Prostate gland (tissue), 2 donors: ENCODE measurements at places on chromosomes 1 and 21. TPM values are rescaled to one million over a fixed set of nuclear protein-coding genes. Genes with fewer than 3 reads are reported as not detected.

GRCh38 chr1:29664711-29665110 lies 428.4 kb downstream of the PTPRU start:
- H3K27me3 ChIP-seq = peaks cover under 1% of the 10 kb centered on the region
- H3K36me3 ChIP-seq = no peaks in the 10 kb centered on the region
- no peak overlapping the region for H3K27ac ChIP-seq
- H3K4me1 ChIP-seq = no peaks in the 10 kb centered on the region

GRCh38 chr1:118974661-118975060 lies 13.5 kb downstream of the TBX15 start:
- H3K4me3 ChIP-seq = no peak overlapping the region
- H3K27me3 ChIP-seq = peaks cover 12% of the 10 kb centered on the region
- no peaks in the 10 kb centered on the region for H3K4me1 ChIP-seq
- DNase-seq = no peak

DNA sequence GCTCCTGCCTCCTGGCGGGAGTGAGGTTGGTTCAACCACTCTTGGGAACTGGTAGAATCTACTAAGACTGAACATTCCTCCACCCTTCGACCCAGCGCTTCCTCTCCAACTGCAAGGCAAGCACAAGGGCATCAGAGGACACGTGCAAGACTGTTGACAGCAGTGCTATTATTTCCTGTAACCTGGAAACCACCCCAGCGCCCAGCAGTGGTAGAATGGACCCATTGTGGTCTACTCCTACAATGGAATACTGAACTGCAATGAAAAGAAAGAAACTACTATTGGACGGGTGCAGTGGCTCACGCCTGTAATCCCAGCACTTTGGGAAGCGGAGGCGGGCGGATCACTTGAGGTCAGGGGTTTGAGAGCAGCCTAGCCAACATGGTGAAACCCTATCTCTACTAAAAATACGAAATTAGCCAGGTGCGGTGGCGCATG lies 33.0 kb upstream of the TARDBP start:
- no peaks in the 10 kb centered on the region for H3K36me3 ChIP-seq
- H3K27ac ChIP-seq = no peak overlapping the region
- H3K27me3 ChIP-seq = no peaks in the 10 kb centered on the region
- peaks cover 3% of the 10 kb centered on the region for H3K4me1 ChIP-seq
- no peak for DNase-seq

GBP7 gene
- total RNA-seq = not detected

AMY1A gene
- total RNA-seq = 1.9 TPM

WLS gene
- 74.5 TPM for total RNA-seq

- no peak overlapping the region for H3K27ac ChIP-seq
- no peaks in the 10 kb centered on the region for H3K36me3 ChIP-seq
- DNase-seq = no peak
Measured at GRCh38 chr1:118907466-118907865, 80.7 kb downstream of the TBX15 start.

GRCh38 chr1:40405812-40406211 lies 32.3 kb downstream of the SMAP2 start:
- no peak overlapping the region for H3K4me3 ChIP-seq
- no peaks in the 10 kb centered on the region for H3K36me3 ChIP-seq
- H3K27ac ChIP-seq = no peak overlapping the region
- DNase-seq = no peak
- no peaks in the 10 kb centered on the region for H3K4me1 ChIP-seq
- H3K27me3 ChIP-seq = no peaks in the 10 kb centered on the region

DNA sequence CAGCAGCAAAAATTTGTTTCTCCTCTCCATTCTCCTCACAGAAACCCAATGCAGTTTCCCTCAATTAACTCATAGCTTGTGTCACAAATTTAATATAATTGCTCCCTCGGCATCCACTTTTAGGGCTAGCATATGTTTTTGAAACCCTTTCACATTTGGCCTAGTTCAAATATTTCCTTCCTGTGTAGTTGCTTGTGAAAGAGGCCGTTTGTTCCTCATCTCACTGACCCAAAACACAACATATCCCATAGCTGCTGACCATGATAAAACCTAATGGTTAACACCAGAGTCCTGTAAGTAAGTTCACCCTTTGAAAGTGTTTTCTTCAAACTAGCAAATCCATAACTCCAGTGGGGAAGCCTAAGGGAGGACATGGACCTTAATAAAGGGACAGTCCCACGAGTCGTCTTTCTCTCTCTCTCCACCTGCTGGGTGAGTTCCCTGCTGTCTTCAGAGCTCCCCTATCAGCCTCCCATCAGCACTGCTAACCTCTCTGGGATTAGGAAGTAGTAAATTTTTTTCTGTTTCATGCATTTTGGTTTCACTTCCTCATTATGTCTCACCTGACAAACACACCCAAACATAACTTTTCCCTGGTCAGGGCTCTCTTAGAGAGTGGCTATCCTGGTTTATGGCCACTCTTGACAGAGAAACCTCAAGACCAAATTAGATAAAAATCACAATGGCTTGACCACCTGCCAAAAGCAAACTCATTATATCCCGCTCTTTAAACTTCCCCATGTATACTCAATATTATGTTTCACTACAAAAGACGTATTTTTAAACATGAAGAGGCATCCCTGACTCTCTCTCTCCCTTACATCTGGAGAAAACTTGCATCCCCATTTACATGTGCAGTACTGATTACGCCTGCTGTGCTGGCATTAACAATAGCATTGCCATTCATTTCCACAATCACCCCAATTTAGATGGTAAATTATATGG lies 177.7 kb upstream of the HP1BP3 start:
- DNase-seq = peak; percentile 6
- H3K4me3 ChIP-seq = no peak overlapping the region
- no peaks in the 10 kb centered on the region for H3K27me3 ChIP-seq
- no peaks in the 10 kb centered on the region for H3K4me1 ChIP-seq
- no peaks in the 10 kb centered on the region for H3K36me3 ChIP-seq

- no peak overlapping the region for H3K27ac ChIP-seq
- no peaks in the 10 kb centered on the region for H3K27me3 ChIP-seq
- no peak overlapping the region for H3K4me3 ChIP-seq
Measured at GRCh38 chr1:217674028-217674729, 43.0 kb downstream of the SPATA17 start.

DNA sequence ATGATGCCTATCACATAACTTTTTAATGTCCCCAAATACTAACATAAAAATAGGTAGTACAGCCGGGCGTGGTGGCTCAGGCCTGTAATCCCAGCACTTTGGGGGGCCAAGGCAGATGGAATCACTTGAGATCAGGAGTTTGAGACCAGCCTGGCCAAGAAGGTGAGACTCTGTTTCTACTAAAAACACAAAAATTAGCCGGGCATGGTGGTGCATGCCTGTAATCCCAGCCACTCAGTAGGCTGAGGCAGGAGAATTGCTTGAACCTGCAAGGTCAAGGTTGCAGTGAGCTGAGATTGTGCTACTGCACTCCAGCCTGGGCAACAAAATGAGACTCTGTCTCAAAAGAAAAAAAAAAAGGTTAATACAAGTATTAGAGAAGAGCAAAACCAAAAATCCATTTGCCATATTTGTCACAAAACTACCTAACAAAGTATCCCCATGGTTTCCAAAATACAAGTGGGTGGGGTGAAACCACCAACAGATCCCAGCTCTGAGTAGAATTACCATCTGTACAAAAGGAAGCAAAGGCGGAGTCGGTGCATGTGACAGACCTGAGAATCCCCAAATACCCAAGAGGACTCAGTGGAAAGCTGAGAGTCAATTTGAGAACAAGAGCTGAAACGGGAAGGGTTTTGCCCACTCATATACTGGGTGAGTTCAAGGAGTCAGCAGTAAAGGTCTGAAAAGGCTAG lies 113.2 kb downstream of the TOMM20 start:
- H3K36me3 ChIP-seq = no peaks in the 10 kb centered on the region
- no peak for DNase-seq
- no peaks in the 10 kb centered on the region for H3K4me1 ChIP-seq
- no peak overlapping the region for H3K27ac ChIP-seq
- H3K4me3 ChIP-seq = no peak overlapping the region

DNA sequence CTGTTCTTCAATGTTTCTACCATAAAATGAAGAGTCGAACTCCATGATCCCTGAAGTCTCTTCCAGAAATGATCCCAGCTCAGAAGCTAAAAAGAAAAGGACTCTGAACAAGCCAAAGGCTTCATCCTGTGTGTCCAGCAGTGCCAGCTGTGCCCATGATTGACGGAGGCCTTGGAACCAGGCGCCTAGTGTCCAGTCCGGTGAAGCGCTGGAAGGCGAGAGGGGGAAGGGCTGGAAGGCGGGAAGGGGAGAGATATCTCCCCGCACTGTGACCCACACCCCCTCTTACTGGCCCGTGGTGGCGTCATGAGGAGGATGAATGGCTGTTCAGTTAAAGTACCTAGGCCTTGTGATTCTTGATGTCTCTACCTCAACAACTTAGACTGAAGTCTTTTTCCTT lies 10.4 kb upstream of the PLEKHA6 start:
- no peaks in the 10 kb centered on the region for H3K4me1 ChIP-seq
- H3K27ac ChIP-seq = no peak overlapping the region
- no peak overlapping the region for H3K4me3 ChIP-seq
- H3K27me3 ChIP-seq = no peaks in the 10 kb centered on the region
- DNase-seq = no peak

NHLH1 gene
- total RNA-seq = not detected

DNA sequence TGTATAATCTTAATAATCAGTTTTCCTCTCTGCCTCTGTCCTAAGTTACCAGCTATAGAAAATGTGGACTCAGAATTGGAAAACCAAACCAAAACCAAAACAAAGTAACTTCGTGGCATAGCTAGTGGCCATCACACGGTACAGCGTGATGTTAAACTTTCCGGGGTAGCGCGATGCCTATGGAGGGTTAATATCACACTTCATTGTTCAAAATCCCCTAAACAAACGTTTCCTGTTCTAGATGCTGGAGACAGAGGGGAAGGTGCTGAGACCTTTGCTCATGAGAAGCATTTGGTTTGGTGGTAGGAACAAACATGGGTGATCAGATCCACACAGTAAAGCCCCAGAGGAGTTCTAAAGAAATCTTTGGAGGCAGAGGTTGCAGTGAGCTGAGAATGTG lies 4.9 kb downstream of the AADACL4 start:
- H3K36me3 ChIP-seq = no peaks in the 10 kb centered on the region
- H3K27me3 ChIP-seq = no peaks in the 10 kb centered on the region
- no peak overlapping the region for H3K27ac ChIP-seq

DNA sequence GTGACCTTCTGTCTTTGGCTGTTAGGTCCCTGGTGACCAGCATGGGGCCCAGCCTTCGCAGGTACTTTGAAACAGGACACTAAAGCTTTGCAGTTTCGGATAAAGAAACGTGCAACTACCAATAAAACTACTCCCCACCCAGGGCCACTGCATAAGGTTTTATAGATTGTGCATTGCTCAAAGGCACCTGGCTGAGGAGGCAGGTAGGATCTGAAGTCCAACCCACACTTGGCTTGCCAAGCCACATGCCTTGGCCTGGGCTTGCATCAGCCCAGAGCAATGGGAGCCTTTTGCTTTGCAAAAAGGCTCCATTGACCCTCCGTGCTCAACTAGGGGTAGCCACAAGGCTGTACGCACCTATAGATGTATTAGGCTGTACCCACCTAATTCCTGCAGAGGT lies 84.4 kb upstream of the SYT6 start:
- no peak overlapping the region for H3K4me3 ChIP-seq
- H3K27ac ChIP-seq = no peak overlapping the region
- no peak for DNase-seq
- no peaks in the 10 kb centered on the region for H3K27me3 ChIP-seq
- H3K36me3 ChIP-seq = no peaks in the 10 kb centered on the region

- H3K36me3 ChIP-seq = peaks cover 5% of the 10 kb centered on the region
- peak overlapping the region; percentile 81 for H3K4me3 ChIP-seq
- peak overlapping the region; percentile 92 for H3K27ac ChIP-seq
- H3K27me3 ChIP-seq = no peaks in the 10 kb centered on the region
- DNase-seq = no peak
Measured at GRCh38 chr1:201466492-201466891, 2.5 kb downstream of the PHLDA3 start.

- no peak overlapping the region for H3K4me3 ChIP-seq
- H3K36me3 ChIP-seq = no peaks in the 10 kb centered on the region
- no peaks in the 10 kb centered on the region for H3K27me3 ChIP-seq
- peak overlapping the region; percentile 79 for H3K27ac ChIP-seq
Measured at GRCh38 chr1:109274533-109275476, 8.1 kb downstream of the PSRC1 start.

DNA sequence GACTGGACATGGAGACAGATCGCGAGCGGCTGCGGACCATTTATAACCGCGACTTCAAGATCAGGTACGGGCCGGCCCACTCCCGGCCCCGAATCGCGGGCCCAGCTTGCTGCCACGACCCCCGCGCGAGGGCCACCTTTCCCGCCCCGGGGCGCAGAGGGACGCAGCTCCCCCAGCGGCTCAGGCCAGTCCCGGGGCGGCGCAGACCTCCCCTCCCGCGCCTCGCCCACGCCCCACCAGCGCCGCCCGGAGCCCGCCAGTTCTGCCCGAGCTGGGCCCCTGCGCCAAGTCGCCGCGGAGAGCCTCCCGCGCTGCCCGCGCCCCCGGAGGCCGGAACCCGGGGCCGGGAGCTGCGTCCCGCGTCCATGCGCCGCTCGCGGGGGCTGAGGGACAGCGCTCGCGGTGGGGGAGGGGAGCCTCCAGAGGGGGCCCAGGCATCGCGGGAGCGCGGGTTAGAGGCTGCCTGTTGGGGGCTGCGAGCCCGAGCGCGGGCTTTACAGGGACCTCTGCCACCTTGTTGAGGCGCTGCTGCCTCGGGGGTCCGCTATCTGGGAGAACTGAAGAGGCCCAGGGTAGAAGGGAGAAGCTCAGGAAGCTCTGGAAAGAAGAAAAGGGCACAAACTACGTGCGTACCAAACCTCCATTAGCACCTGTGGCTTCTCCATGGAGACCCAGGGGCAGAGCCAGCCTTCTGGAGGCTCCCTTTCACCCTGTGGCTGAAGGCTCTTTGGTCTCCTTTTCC lies 698 bp downstream of the MOV10 start:
- no peaks in the 10 kb centered on the region for H3K36me3 ChIP-seq
- H3K27me3 ChIP-seq = no peaks in the 10 kb centered on the region
- peak overlapping the region; percentile 94 for H3K27ac ChIP-seq
- no peaks in the 10 kb centered on the region for H3K4me1 ChIP-seq

USH2A gene
- total RNA-seq = not detected

DNA sequence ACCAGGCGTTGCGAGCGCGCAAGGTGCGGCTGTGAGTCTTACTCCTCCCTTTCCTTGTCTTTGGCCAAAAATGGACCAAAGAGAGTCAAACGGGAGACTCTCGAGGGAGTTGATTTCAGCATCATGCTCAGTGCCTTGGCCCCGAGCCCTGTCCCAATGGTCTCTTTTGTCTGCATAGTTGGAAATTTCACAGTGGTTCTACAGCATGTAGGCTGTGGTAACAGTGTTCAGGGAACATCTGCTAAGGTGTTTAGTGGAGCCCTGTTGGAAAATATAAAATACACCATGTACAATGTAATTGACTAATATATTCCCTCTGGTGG lies 2.7 kb downstream of the CACNA1E start:
- no peaks in the 10 kb centered on the region for H3K36me3 ChIP-seq
- H3K27ac ChIP-seq = no peak overlapping the region
- H3K4me3 ChIP-seq = no peak overlapping the region
- DNase-seq = no peak
- H3K4me1 ChIP-seq = no peaks in the 10 kb centered on the region
- peaks cover 23% of the 10 kb centered on the region for H3K27me3 ChIP-seq

DNA sequence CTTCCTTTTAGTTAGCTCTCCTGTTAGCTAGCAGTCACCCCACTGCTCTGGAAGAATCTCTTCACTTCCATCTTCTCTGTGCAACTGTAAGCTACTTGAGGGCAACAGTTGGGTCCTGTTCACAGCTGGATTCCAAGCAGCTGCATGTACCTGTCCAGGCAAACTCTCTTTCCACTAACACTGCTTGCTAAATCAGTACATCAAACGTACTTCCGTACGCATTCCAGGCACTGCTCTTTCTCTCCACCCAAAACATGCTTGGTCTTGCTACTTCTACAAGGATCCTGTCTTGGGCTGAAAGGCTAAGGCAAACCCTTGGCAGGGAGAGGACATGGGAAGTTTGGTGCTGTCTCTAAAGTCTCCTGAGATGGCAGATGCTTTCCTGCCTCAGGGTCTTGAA lies 139.2 kb upstream of the CACNA1E start:
- H3K4me3 ChIP-seq = no peak overlapping the region
- no peaks in the 10 kb centered on the region for H3K4me1 ChIP-seq
- H3K27me3 ChIP-seq = no peaks in the 10 kb centered on the region
- H3K36me3 ChIP-seq = no peaks in the 10 kb centered on the region
- DNase-seq = peak; percentile 18
